ENCODE measurements at places on chromosomes 6 and 20. TPM values are rescaled to one million over a fixed set of nuclear protein-coding genes. Genes with fewer than 3 reads are reported as not detected.

DNA sequence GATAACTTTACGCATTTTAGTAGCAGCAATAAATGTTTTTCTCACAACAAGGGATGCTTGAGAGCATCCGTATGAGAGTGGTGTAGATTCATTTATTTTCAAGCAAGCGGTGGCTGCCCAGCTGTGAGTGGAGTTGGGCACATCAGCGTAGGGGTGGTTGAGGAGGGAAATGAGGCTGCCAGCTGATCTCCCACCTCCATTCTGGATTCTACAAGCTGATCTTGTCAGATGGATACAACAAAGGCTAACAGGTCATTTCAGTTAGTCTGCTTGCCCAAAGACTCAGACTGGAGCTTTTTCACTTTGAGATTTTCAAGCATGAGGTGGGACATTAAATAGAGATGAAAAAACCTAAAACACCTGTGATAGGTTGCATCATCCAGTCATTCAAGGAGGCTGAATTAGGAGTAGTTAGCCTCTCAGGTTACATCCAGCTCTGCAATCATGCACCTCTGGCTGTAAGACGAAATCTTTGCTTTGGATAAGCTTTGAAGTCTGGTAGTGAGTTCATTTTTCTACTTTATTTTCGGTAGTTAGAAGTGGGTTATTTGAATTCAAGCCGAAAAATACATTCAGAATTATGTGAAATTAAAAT lies 1.9 kb upstream of the BACH2 start:
- DNase-seq, result no peak
- peaks cover 65% of the 10 kb centered on the region for H3K4me1 ChIP-seq
- H3K4me3 ChIP-seq, result peak overlapping the region; percentile 99
- peak overlapping the region; percentile 95 for H3K27ac ChIP-seq
- H3K36me3 ChIP-seq, result peaks cover 8% of the 10 kb centered on the region
- H3K27me3 ChIP-seq, result no peaks in the 10 kb centered on the region

- no peaks in the 10 kb centered on the region for H3K36me3 ChIP-seq
- no peak overlapping the region for H3K4me3 ChIP-seq
- DNase-seq, result no peak
- no peak overlapping the region for H3K27ac ChIP-seq
Measured at GRCh38 chr20:17750722-17751045, 50.9 kb downstream of the BANF2 start.

Gene APCDD1L
- 0.33 TPM for polyA plus RNA-seq

- no peak overlapping the region for H3K27ac ChIP-seq
- no peaks in the 10 kb centered on the region for H3K27me3 ChIP-seq
- H3K4me3 ChIP-seq, result no peak overlapping the region
- H3K36me3 ChIP-seq, result no peaks in the 10 kb centered on the region
- no peak for DNase-seq
Measured at GRCh38 chr6:2563635-2564034, 187.1 kb downstream of the MYLK4 start.

GRCh38 chr20:431012-431904 lies 23.2 kb downstream of the RBCK1 start:
- H3K4me1 ChIP-seq, result peaks cover 19% of the 10 kb centered on the region
- DNase-seq, result no peak
- peaks cover 5% of the 10 kb centered on the region for H3K36me3 ChIP-seq
- no peaks in the 10 kb centered on the region for H3K27me3 ChIP-seq

GRCh38 chr6:143097224-143097795 lies 36.6 kb downstream of the AIG1 start:
- H3K4me3 ChIP-seq, result no peak overlapping the region
- no peaks in the 10 kb centered on the region for H3K36me3 ChIP-seq
- no peaks in the 10 kb centered on the region for H3K4me1 ChIP-seq
- H3K27me3 ChIP-seq, result no peaks in the 10 kb centered on the region

Measured in naive B cell (primary cell).